Right hindlimb (tissue), 1 donor: ENCODE measurements at places on chromosomes 11 and 22.

DNA sequence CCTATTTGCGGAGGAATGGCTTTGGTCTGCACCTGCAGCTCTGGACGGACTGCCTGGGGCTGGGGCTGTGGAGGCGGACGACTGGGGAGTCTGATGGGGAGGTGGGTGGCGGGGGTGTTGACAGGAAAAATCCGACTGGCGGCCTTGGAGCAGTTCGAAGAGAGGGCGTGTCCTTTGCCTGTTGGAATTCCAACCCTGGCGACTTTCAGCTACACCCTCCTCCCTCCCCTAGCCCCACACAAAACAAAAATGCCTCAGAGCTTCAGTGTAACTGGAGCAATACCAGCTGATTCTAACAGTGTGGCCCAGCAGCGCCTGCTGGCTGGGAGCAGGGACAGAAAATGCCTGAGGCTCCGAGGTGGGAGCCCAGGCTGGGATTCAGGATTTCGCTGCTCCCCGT is 85.4 kb downstream of the ATXN10 start:
- peak; percentile 48 for DNase-seq

DNA sequence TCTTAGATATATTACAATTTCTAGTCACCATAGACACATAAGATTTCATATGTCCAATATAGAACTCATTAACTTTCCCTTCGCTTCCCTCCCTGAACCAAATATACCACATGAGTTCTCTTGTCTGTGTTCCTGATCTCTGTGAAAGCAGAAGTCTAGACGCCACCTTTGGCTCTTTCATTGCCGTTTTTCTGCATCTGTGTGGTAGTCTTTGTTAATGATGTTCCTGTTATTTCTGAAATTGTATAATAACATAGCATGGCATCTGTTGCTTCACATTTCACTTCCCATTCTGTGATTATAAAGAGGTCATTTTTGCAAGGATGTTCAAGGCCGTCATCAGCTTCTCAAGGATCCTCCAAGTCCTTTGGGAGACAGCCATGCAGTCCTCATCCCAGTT is 58.5 kb downstream of the NCAM1 start:
- no peak for DNase-seq

- DNase-seq: no peak
Observed at GRCh38 chr22:42236268-42236667, 34.2 kb downstream of the TCF20 start.

- DNase-seq: peak; percentile 5
Observed at GRCh38 chr11:44776551-44777208, 49.9 kb downstream of the TSPAN18 start.

DNA sequence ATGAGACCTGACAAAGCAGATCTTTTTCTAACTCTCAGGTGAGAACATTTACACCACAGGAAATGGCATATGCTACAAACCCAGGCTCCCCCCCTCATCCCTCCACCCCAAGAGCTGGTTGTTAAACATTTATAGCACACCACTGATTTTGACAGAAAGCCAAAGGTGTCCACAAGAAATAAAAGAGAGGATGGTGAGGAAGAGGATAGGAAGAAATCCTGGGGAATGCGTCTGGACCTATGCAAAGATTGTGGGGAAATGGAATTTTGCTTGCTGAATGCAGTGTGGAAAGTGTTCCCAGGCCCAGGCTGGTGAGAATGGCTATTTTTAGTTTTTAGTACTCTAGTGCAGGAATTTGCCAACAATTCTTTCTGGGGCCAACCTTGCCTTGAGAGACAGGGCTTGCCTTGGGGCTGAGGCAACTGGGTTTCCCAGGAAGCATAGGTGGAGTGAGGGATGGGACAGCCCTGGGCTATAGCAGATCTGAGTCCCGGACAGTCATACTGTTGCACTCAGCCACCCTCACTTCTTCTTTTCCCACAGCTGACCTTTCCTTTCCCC is 163.9 kb downstream of the ADAMTS15 start:
- no peak for DNase-seq
